ENCODE measurements at places on chromosomes 2 and 18.

DNA sequence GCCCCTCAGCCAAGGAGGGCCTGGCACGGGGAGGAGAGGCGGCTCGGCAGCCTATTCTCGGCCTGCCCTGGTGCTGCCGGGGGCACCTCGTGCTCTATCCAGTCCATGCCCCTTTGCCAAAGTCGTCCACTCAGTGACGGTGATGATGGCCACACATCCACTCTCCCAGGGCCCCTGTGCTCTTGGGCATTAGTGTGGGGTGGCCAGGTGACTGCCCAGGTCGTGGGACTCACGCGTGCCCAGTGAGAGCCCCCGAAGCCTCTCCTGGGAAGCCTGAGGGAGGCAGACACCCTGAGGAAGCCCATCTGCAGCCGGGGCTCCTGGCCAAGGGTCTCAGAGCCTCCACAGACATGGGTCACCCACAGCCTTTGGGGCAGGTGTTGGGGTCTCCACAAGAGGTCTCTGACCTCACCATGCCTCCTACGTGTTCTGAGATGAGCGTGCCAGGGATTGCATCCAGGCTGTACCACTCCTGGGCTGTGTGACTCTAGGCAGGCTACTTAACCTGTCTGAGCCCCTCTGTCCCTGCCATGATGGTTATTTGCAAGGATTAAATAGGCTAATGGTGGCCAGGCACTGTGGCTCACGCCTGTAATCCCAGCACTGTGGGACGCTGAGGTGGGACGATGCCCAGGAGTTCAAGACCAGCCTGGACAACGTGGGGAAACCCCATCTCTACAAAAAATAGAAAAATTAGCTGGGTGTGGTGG lies 12.9 kb downstream of the RAMP1 start:
- no peak for DNase-seq

- no peak for DNase-seq
Measured at GRCh38 chr18:73232933-73233332, 365.1 kb upstream of the NETO1 start.

DNA sequence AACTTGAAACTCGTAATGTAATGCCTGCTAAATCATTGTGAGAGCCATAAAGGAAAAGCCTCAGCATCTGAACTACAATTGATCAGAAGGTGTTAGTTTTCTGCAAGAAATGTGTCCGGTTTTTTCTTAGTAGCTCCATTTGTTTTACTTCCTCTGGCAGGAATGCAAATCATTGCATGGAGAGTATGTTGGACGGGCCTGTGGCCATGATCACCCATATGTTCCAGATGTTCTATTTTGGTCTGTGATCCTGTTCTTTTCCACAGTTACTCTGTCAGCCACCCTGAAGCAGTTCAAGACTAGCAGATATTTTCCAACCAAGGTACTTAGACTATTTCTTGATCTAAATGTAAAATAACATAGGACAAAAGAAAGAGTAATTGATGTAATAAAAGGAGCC lies 126.6 kb downstream of the DPP4 start:
- no peak for DNase-seq

GRCh38 chr2:1236606-1237005 lies 176.7 kb upstream of the TPO start:
- no peak for DNase-seq

- DNase-seq = no peak
Measured at GRCh38 chr2:97991081-97991856, 4.5 kb downstream of the TMEM131 start.

- DNase-seq = no peak
Measured at GRCh38 chr2:74413001-74413698, 8.3 kb downstream of the C2orf81 start.

Data from NCI-H1436 treated with DMSO at 0.1 percent for 48 hours (cell line).